EH (cell line): ENCODE measurements at places on chromosomes 7 and 10.
A peak's percentile ranks its signal among the peaks of the same experiment; 100 is the strongest.

DNA sequence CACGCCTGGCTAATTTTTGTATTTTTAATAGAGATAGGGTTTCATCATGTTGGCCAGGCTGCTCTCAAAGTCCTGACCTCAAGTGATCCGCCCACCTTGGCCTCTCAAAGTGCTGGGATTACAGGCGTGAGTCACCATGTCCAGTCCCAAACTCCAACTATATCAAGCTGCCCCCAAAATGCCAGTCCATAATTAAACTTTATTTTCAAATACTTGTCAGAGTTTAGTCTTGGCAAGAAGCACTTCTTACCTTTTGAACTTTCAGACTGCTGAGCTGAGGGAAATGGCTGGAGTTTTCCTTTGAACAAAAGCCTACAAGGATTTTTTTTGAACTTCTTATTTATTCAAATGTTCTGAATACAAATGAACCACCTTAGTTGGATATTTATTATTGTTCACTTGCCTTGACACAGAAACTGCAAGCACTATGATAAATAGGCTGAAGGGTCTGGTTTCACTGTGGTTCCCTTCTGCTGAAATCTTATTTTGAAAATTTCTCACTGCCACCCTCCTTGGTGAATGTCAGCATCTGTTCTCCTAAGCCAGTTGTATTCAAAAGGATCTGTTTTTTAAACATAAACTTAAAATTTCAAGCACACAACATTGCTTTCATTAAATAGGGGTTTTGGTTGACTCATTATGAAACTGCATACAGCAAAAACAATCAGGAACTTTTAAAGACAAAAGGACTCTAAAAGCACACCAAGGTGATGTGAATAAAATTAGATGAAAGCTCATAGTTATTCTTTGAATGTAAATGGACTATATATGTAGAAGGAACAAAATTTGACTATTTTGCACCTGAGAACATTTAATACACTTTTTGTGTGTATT is 101.7 kb upstream of the SLC26A5 start:
- DNase-seq = peak; percentile 6

DNA sequence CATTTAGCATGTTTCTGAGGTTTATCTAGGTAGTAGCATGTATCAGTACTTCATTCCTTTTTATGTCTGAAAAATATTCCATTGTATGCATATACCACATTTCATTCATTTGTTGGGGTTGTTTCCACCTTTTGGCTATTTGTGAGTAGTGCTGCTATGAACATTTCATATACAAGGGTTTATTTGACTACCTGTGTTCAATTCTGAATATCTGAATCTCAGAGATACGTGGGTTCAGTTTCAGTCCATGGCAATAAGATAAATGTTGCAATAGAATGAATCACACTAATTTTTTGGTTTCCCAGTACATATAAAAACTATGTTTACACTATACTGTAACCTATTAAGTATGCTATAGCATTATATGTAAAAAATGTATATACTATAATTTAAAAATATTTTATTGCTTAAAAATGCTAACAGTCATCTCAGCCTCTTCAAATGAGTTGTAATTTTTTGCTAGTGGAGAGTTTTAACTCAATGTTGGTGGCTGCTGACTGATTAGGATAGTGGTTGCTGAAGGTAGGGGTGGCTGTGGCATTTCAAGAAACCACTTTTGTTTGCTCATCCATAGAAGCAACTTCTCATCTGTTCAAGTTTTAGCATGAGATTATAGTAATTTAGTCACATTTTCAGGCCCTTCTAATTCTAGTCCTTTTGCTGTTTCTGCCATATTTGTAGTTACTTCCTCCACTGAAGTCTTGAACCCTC is 13.9 kb downstream of the PLEKHA1 start:
- DNase-seq = no peak

- DNase-seq = no peak
Observed at GRCh38 chr7:18177815-18178660, 150.4 kb upstream of the PRPS1L1 start.

DNA sequence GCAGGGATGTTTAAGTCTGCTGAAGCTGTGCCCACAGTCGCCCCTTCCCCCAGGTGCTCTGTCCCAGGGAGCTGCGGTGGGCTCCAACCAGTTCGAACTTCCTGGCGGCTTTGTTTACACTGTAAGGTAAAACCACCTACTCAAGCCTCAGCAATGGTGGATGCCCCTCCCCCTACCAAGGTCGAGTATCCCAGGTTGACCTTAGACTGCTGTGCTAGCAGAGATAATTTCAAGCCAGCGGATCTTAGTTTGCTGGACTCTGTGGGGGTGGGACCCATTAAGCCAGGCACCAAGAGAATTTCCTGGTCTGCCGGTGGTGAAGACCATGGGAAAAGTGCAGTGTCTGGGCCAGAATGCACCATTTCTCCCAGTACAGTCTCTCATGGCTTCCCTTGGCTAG is 56.0 kb downstream of the CCDC7 start:
- DNase-seq = no peak

GRCh38 chr10:3701491-3701890 is 83.5 kb downstream of the KLF6 start:
- DNase-seq = peak; percentile 40

DNA sequence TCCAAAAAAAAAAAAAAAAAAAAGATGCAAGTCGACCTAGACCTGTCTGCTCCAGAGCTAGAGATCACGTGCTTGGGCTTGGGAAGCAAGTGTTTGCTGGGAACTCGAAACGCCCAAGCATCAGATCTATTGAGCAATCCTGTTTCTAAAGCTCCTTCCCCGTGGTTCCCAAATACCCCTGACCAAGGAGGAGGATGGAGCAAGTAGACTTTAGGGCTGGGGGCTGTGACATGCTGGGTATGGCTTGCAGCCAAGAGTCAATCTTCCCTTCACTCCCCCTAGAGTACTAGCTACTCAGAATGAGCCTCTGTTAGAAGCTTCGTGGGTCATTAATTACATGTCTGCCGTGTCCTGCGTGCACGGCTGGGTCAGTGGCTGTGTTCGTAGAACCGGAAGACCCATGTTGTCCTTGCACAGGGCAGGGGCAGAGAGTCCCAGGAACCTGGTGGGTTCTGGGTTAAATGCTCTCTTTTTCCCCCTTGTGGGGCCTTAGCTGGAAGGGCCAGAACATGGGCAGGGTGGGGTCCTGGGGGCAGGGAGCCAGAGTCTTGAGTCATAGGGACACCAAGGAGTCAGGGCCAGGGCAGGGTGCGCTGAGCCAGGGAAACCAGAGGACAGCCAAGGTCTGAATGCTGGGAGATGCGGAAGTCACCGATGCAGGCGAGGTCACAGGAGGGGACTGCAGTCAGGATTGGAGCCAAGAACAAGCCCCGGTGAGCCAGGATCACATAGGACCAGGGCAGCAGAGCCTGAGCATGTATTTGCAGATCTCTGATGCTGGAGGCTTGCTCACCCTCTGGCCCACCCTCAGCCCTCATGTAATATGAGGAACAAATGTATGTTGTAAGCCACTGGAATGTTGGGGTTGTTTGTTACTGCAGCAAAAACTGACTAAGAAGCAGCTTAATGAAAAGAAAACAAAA is 34.6 kb upstream of the TPST1 start:
- peak; percentile 41 for DNase-seq

- DNase-seq = no peak
Observed at GRCh38 chr7:359226-359765, 69.3 kb downstream of the FOXL3 start.

DNA sequence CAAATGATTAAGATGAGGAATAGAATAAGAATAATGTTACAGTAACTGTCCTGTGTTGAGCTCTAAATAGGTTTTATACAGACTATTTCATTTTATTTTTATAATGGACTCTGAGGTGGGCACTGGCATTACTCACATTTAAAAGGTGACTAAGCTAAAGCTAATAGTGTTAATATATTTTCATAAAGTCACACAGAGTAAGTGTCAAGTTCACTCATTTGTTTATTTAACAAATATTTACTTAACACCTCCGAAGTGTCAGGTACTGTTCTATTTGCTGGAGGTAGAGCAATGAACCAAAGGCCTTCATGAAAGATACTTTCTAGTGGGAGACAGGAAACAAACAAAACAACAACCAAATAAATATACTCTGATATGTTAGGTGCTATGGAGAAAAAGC is 44.0 kb downstream of the ASB4 start:
- no peak for DNase-seq

DNA sequence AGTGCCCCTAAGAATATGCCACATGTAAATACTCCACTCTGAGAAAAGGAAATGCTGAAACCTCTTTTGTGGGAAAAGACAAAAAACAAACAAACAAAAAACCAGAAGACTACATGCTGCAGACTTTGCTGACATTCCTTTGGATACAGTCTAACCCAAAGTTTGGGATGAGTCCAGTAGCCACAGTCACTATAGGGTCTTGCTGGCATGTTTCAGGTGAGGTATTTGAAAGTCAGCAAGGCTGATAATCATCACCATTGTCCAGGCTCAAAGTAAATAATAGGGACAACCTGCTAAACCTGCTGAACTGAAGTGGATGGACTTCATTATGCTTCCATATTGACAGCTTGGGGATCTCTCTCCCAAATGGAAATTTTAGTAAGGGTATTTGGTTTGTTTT is 1087.0 kb upstream of the LRRTM3 start:
- no peak for DNase-seq

- no peak for DNase-seq
Observed at GRCh38 chr7:83586281-83586680, 62.7 kb downstream of the SEMA3E start.

DNA sequence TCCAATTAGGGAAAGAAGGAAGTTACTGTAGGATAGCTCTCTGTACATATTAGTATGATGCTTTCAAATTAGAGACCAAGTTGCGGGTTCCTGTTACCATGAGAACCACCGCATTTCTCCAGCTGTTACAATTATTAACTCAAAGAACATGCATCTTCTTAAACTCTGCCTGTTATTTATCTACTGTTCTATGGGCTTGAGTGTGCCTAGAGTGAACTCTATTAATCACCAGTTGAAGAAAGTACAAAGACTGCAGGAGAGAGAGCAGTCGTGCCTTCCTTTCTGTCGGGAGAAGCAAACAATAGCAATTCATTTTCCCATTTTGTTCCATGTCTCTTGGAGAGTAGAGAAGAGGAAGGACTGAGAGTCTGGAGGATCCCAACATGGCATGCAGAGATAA is 1071.2 kb downstream of the TYW1 start:
- DNase-seq = no peak

DNA sequence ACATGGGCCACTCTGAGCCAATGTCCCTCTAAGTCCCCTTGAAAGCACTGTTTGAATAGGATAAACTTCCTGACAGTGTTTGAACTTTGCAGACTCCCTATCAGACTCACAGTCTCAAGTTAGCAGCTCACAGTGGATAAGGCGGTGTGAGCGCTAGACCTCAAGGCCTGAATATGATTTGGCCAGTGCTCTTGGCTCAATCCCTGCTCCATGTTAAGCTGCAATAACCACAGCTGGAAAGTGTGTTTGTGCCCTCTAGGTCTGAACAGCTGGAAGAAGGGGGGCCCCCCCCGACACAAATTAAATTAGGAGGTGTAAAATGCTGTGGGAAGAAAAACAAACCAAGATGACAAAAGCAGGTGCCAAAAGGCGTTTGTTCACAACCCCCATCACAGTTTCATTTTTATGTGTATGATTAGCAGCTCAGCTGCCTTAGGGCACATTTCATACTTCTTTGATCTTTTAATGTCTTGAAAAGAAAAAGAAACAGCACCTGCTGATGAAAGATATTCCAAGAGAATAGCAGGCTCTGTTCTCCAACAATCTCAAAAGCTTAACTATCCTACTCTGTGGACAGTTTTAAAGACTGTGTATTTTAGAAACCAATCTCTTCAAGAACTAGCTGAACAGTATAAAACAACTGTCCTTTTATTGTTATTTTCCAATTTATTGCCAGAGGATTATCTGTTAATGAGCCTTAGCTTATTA is 167.6 kb downstream of the SNX13 start:
- no peak for DNase-seq

DNA sequence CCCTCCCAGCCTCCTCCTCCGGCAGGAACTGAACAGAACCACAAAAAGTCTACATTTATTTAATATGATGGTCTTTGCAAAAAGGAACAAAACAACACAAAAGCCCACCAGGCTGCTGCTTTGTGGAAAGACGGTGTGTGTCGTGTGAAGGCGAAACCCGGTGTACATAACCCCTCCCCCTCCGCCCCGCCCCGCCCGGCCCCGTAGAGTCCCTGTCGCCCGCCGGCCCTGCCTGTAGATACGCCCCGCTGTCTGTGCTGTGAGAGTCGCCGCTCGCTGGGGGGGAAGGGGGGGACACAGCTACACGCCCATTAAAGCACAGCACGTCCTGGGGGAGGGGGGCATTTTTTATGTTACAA is 83.3 kb downstream of the PAX2 start:
- DNase-seq = no peak

DNA sequence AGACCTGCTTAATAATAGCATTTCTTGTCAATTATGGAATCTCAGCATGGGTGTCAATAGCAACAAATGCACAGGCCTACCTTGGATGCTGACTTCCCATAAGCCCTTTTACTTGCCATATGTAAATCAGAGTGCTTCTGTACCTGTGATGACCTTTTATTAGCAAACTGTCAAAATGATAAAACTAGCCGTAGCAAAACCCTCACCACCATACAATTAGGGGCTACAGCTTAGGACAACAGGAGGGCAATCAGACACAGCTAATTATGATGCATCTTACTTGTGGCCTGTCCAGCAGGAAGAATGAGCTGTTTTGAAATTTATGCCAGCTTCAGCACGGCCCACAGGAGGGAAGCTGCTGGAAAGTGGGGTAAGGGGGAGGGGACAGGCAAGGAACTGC is 201.6 kb downstream of the TAX1BP1 start:
- no peak for DNase-seq

DNA sequence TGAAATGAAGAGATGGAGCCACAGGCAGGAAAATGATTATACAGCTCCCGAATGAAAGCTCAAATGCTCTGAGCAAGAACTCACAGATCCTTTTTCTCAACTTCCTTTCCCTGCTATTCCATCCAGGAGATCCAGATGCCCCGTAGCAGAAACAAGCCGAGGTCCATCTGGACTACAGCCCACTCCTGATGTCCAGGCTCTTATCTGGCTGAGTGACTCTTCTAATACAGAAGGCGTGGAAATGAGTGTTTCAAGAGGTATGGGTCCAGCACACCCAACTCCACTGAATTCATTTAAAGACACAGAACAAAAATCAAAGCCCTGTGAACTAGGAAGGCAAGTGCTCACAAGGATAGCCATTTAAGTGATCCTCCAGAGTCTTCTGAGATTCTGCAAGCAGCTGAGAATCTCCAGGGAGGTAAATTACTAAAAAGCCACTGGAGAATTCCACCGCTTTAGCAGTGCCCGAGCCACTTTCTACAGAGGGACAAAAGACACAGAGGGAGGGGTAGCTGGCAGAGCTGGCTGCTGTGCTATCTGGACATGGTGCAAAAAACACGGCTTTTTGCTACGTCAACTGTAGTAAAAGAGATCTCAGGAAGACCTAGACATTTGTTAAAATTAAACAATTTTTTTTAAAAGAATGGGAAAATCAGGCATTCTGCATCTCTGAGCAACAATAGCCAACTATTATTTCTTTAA is 24.5 kb downstream of the FAM171A1 start:
- peak; percentile 42 for DNase-seq

GRCh38 chr7:18320971-18321567 is 174.5 kb upstream of the HDAC9 start:
- DNase-seq = peak; percentile 55
